ENCODE measurements at places on chromosomes 7 and 10.

GRCh38 chr7:95577137-95577536 lies 19.2 kb downstream of the PDK4 start:
- no peak for DNase-seq

DNA sequence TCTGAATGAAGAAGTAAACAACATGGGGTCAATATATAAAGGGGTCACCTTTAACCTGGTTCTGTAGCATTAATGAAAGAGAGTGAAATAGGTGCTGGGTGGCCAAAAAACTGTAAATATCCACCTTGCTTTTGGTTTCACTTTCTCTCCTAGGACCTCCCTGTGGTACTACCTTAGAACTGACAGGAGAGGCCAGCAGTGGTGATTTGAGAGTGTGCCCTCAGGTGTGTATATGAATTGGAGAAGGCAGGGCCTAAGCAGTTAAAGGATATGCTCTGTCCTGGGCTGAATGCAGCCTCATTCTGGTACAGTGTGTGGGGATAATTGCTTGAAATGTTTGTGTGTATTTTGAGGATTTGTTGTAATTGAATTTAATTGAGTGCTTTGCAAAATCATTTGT lies 62.0 kb downstream of the BBS9 start:
- DNase-seq, result no peak

DNA sequence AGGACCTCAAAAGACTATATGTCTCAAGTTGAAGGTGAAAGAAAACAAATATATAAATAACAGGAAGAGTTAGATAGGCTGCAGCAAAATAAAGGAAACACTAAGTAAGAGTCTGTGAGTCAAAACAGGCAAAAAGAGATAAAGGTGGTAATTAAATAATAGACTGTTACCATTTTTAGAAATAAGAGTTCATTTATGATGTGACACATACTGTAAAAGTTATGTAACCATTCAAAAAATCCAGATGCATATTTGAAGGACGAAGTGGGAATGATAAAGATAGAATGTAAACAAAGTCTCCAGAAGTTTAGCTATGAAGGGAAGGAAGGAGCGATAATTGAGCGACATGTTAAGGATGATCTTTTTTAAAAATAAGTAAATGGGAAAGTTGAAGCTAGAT lies 50.5 kb downstream of the HECTD2 start:
- DNase-seq, result no peak

- DNase-seq, result no peak
Measured at GRCh38 chr7:71753956-71754664, 622.2 kb downstream of the GALNT17 start.

- DNase-seq, result no peak
Measured at GRCh38 chr10:110643035-110643652, 992 bp upstream of the RBM20 start.

DNA sequence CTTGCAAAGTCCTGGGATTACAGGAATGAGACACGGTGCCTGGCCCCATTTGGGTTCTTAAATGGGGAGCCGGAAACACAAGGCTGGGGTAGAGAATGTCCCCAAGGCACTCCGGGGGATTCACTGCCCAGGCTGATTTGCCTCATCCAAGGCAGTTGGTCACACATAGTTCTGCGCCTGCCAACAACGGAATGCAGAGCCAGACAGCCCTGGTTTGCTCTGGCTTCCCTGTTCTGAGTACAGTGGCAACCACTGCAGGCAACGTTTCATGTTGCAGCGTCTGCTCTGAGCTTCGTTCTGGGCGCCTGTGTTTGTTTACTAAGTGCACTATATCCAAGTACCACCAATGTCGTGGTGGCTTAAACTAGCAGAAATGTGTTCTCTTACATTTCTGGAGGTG lies 61.7 kb upstream of the C1QL3 start:
- DNase-seq, result no peak

GRCh38 chr7:150357270-150357669 lies 11.4 kb upstream of the REPIN1 start:
- DNase-seq, result peak; percentile 82

DNA sequence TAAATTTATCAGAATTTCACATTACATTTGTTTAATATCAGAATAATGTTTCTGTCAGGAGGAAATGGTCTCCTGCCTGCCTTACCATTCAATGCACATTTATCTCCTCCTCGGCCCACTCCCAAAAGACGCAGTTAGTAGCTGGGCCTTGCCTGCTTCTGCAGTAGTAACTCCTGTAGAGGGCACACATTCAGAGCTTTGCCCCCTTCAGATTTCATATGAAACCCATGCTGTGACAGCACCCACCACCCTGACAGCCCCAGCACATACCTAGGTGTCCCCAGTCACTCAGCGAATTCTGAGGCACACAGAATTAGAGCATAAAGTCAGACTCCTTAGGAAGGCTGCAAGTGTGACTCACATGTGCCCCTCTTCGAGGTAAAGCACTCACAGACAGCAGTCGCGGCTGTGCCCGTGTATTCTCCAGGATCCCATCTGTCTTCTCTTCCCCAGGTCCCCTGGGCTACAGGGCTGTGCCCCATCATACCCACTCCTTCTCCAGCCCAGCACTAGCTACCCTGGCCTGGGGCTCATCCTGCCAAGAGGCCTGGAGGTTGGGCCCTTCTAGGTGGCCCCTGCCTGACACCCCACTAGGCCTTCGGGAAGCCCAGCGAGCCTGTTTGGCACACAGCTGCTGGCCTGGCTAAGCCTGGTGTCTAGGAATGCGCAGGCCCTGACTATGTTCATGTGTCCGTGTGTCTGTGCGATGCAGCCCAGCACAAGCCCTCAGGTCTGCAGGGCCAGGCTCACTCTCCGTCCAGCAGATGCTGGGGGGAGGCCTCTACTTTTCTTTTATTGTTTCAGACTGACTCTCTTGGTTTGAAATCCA lies 4.7 kb upstream of the DEPP1 start:
- no peak for DNase-seq

DNA sequence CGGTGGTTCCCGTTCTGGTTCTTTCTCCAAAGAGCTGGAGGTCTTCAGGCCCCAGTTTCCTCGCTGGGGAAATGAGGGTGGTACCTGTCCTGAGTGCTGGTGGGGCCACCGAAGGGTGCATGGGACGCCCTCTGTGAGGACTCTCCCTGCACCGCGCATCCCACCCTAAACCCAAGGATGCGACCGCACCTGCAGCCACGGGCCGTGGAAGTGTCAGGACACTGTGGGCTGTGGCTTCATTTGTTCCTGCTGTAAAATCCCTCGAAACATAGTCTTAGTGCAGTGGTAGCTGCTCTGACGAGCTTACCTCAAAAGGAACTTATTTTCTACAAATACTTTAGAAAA lies 84.1 kb downstream of the NKX6-2 start:
- DNase-seq, result no peak

GRCh38 chr7:133703547-133703946 lies 423.6 kb upstream of the LRGUK start:
- no peak for DNase-seq

- DNase-seq, result no peak
Measured at GRCh38 chr10:86266446-86267242, 100.0 kb downstream of the GRID1 start.

- DNase-seq, result no peak
Measured at GRCh38 chr10:130254243-130254642, 118.1 kb downstream of the GLRX3 start.

GRCh38 chr10:87640043-87640442 lies 19.6 kb upstream of the PAPSS2 start:
- no peak for DNase-seq

DNA sequence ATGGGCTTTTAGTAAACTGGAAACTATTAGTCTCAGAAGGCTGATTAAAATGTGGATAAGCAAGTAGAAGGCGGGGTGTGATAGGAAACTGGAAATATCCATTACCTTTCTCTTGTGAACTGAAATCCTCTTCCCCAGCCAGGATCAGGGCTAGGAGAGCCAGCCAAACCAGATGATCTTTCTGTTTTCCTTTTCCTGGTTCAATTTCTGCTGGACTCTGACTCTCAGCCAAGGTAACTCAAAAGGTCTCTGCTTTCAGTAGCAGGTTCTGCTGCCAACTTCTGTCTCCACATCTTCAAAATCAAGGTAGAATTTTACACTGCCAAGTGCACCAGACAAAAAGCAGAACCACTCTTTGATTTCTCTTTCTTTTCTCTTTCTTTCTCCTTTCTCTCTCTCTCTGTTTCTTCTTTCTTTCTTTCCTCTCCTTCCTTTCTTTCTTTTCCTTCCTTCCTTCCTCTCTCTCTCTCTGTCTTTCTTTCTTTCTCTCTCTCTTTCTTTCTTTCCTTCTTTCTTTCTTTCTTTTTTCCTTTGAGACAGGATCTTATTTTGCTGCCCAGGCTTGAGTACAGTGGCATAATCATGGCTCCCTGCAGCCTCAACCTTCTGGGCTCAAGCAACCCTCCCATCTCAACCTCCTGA lies 30.8 kb downstream of the OTUD1 start:
- DNase-seq, result no peak

DNA sequence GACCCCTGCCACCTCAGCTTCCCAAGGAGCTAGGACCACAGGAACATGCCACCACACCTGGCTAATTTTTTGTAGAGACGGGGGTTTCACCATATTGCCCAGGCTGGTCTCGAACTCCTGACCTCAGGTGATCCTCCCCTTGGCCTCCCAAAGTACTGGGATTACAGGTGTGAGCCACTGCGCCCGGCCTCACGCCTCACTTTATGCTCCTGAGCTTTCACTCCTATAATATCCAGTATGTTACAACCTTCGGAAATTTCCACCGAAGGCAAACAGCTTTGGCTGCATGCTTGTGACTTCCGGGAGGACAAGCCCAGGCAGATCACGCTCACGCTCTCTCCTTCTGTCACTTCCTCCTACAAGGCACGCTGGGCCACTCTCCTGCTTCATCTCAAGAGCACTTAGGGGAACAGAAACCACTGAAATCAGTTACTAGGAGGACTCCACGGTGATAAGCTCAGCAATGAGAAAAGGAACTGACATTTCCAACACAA lies 4.4 kb upstream of the MAD1L1 start:
- no peak for DNase-seq

- DNase-seq, result no peak
Measured at GRCh38 chr10:88291289-88292184, 291.6 kb downstream of the RNLS start.

- DNase-seq, result no peak
Measured at GRCh38 chr7:44846816-44847508, 925 bp downstream of the H2AZ2 start.

GRCh38 chr7:37709631-37710509 lies 26.3 kb downstream of the GPR141 start:
- DNase-seq, result no peak

DNA sequence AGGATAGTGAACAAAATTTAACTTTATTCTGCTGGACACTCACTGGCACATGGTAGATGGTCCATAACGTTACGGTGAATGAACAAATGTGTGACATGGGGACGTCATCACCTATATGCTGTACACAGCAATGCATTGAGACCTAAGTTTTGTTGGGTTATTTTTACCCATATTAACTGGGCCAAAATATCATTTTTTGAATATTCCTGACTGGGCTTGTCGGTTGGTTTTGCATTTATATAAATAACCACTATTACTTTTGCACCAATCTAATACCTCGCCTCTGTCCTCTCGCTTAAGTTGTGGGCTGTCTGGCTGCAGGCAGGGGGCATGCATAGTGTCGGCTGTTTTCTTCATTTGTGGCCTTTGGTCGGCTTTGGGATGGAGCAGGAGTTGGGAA lies 161.7 kb downstream of the USP6NL start:
- no peak for DNase-seq

GRCh38 chr10:100101192-100102076 lies 19.8 kb upstream of the CPN1 start:
- DNase-seq, result no peak

DNA sequence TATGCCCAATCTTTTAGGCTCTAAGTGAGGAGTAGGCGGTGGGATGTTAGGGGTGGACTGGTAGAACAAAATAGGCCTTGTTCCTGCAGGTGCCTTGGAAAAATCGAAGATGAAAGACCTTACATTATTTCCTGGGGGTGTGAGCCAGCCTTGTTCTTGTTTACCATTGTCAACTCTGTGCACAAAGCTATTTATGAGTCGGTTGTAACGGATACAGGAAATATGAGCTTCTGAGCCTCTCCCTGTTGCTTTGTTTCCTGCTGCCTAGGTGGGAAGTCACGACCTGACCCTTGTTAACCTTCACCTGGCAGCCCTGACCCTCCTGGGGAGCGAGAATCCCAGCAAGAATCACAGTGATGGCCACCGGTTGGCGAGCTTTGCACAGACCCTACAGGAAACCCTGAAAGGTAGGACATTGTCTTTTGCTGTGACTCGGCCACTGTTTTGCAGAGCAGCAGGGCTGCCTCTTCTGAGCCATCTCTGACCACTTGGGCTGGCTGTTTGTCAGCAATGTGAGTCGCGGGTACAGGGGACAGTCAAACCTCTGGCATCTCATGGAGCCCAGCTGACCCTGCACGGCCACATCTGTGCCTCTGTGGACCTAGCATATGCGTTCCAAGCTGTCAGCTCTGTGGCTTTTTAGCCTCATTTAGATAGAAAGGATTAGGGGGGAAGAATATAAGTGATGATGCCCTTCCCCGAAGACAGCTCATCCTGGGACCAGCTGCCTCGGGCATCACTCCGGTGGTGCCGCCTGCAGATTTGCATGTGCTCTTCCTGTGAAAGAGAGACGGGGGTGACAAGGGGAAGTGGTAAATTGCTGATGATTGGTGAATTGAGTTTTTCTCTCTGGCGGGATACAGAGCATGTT lies 102.1 kb upstream of the ANLN start:
- peak; percentile 71 for DNase-seq

GRCh38 chr7:30028749-30029635 lies 780 bp downstream of the PLEKHA8 start:
- DNase-seq, result peak; percentile 29

DNA sequence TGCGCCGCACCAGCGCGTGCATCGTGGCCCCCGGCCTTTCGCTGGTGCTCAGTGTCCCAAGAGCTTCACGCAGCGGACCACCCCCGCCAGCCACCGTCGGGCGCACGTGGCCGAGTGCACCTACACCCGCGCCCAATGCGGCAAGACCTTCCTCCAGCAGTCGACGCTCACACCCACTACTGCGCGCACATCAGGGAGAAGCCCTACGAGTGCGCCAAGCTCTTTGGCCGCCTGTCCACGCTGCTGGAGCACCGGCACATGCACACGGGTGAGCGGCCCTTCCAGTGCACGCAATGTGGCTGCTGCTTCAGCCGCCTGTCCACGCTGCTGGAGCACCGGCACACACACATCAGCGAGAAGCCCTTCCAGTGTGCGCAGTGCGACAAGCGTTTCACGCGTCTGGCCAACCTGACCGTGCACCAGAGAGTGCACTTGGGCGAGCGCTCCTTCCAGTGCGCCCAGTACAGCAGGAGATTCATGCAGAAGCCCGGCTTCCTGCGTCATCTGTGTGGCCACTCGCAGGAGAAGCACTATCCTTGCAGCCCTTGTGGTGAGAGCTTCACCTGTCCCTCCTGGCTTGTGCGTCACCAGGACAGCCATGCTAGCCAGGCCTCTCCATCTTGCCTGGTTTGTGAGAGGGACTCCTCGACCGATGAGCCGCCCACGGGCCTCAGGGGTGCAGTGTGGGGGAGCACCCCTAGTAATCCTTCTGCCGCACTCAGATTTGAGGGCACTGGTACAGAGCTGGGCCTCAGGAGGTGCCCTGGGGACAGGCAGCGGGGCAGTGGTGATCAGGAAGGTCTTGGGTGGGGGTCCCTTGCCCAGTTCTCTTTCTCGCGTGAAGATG lies 32.9 kb downstream of the ZNF783 start:
- DNase-seq, result no peak

Data from activated naive CD4-positive, alpha-beta T cell treated with anti-CD3 and anti-CD28 coated beads for 36 hours (primary cell).